AML-193 (cell line): ENCODE measurements at places on chromosomes 3 and 15.

- DNase-seq, result no peak
These were observed 117.5 kb downstream of the PDCD6IP start for GRCh38 chr3:33915796-33916546.

DNA sequence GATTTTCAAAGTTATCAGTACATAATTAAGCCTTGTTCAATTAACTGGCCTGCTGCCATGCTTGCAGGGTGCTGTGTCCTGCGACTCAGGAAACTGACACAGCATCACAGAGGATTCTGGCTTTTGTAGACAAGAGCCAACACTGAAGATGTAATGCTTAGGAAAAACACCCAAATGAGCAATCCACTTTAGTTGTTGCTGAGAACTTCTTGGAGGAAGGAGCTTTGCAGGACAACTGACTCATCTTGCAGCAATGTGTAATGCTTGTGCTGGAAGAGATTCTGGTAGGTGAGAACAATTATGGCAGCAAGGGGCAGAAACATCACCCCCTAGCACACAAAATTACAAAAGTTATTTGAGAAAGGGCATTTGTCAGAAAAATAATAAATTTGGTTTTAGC is 67.6 kb downstream of the NLGN1 start:
- DNase-seq, result no peak

DNA sequence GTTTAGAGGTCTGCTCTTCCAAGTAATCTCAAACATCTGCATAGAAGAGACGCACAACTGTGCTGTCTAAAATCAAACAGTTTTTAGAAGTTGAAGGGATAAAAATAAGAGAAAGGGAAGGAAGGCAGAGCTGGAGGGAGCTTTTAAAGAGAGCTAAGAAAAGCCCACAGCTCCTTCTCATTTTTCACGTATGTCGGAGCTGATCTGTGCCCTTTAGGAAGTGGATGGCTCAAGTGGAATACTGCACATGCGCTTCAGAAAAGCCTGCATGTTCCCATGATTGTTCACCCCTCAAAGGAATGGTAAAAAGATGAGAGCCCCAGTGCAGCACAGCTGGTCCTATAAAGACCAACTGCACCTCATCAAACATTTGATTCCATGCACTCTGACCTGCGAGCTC is 207.2 kb downstream of the ADAMTS17 start:
- DNase-seq, result no peak

- no peak for DNase-seq
These were observed 12.1 kb upstream of the PAK6 start for GRCh38 chr15:40226736-40227135.

- no peak for DNase-seq
These were observed 22.4 kb downstream of the NIPA1 start for GRCh38 chr15:22808761-22809280.

GRCh38 chr15:38040615-38041014 is 106.2 kb downstream of the TMCO5A start:
- DNase-seq, result no peak

DNA sequence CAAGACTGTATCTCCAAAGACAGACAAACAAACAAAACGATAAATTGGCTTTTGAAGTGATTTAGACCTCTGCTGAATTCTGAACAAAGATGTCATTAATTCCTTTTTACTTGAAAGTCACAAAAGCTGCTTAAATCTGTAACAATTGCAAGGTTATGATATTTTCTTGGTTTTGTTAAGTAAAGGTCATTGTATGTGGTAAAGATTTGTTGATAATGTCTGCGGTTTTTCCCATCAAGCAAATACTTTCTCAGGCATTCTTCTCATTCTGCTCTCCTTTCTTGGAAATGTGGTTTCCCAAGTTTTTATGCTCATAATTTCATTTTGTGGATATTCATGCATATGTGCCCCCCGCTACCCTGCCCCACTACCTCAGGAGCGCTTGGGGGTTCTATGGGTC is 116.5 kb downstream of the SLMAP start:
- DNase-seq, result no peak

- DNase-seq, result peak; percentile 14
These were observed 48.2 kb upstream of the IGF1R start for GRCh38 chr15:98599909-98600691.

DNA sequence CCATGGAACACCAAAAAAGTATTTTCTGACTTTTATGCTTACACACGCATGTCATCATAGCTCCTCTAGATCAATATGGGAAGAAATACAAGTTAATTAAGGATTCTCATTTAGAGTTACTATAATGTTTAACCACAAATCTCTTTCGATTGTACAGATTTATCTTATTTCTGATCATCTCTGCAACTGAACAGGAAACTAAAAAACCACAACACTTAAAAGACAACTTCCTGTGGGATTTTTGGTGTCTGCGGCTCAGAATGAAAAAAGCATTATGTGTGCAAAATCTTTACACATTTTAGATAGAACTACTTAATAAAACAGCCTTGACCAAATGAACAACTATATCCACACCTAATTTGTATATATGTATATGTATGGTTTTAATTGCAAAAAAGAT is 3.0 kb upstream of the TJP1 start:
- no peak for DNase-seq

DNA sequence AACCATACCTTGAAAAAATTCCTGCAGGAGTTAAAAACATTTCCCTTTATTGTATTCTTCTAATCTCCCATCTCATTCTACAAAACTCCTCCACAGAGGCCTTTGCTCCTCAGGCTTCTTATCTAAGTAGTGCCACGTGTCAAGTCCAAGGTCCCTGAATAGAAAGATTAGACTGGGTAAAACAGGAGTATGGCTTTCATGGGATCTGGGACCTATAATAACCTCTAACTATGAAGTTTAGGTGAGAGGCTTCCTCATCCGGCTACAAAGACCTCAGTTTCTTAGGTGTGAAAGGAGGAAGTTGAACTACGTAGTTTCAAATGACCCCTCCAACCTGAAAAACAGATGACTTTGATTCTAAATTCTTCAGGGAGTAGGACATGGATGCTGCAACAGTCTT is 20.0 kb downstream of the GPR15 start:
- no peak for DNase-seq

DNA sequence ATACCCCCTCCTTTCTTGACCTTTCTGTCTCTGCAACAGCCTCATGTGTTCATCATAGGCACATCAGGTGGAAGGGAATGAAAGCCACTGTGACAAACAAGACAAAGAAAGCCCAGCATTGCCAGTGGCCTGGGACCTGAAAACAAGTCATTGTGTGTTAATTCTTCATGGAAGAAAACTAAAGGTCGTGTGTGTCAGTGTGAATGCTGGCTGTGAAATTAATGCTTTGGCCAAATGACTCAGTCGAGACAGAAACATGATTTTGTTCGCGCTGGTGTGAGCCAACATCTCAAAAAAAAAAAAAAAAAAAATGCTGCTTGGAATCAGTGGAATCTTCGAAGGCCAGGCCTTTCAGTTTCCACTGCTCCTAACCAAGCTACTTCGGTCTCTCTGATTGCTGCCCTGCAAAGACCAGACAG is 386.5 kb upstream of the PROK2 start:
- no peak for DNase-seq

DNA sequence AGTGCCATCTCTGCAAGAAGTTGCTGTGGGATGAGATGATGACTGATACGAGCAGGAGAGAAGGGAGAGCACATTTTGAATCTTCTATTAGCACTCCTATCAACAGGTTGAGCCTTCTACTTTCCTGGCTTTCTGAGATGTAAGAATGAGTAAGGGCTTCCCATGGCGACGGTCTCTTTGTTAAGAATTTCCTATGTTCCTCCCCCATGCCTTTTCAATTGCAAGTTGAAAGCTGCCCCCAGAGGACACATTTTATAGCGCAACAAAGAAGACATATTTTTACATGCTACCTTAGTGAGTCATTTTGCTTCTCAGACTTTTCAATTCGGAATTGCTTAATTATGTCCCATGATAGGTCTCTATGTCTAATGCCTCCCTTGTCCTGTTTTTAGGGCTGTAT is 71.3 kb upstream of the LRTM1 start:
- no peak for DNase-seq

DNA sequence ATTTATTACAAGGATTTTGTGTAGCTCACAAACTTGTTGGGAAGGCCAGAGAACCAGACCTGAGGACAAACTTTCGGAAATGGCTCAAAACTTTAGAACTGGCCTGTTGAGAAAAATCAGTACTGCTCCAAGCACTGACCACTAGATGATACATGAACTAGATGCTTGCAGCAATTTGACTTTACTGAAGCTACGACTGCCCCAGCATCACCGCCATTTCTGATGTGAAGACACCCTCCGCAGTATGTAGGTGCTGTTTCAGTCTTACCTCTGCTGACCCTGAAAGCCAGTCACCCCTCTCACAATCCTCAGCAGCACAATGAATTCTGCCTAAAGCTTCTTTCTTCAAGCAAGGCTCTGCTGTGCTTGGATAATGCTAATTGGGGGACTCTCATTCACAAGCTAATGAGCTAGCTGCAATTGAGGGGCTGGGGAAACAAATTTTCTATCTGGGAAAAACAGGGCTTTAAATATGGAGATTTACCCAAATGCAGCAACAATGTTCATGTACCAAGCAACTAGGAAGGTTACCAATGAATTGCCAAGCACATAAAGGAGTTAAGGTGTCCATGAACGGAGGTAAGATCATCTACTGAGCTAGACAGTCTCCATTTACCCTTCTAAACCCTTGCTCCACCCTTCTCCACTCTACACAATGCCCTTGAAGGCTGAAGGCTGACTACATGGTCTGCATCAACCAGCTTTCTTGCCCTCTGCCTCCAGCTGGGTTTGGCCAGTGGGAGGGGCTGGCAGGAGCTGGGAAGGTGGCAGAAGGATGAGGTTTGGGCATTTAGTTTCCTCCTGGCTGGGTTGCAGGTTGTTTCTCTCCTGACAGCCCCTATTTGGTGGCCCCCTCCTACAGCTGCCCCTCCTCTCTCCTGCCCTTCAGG is 53.2 kb upstream of the FSTL1 start:
- no peak for DNase-seq

DNA sequence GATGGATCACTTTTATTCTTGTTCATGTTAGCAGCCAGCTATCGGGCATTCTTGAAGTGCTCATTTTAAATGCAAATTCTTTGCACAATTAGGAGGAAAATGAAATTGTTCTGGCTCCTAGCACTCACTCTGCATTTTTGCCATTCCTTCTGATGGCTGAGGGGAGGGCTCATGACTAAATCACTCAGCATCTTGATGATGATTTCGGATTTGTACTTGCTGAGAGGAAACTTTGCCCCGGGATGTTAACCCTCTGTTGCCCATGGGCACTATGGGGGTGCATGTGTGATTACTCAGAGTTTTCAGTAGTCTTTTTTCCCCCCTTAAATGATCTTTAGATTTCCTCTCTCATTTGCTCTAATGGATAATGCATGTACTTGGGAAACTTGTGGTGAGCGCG is 299.6 kb upstream of the C2CD4B start:
- DNase-seq, result no peak

DNA sequence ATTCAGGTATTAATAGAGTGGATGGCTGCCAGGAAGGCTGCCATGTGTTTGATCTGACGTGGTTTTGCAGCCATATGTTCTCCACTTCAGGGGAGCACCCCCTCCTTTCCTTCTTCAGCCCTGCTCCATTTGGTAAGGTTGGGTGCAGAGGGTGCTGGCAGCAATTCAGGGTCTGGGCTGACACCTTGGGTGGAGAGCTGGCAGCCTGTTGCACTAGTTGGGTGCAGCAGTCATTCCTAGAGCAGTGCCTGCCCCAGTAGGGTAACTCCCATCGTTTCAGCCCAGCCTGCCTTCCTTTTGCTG is 1.5 kb downstream of the TYRO3 start:
- DNase-seq, result no peak

DNA sequence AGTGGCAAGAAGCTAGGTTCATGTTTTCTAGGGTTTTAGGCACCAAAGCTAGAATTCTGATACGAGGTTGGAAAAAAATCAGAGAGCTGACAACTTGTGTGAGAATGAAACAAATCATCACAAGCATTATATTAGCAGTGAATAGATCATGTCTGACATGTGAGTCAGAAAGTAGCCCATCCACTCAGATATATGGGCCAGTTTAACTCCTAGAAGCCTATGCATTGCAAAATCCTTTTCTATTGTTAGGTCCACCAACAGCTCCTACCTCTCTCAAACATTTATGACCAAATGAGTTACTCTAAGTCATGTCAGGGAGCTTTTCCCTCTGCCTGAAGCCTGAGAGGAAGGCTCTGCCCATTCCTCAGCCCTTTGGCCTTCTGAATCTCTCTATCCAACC is 44.0 kb downstream of the KBTBD12 start:
- DNase-seq, result no peak
